ENCODE measurements at places on chromosomes 7 and 10. TPM values are rescaled to one million over a fixed set of nuclear protein-coding genes. Genes with fewer than 3 reads are reported as not detected.

GRCh38 chr7:80725181-80725611, 86.8 kb downstream of the CD36 start:
- no peak for DNase-seq

DNA sequence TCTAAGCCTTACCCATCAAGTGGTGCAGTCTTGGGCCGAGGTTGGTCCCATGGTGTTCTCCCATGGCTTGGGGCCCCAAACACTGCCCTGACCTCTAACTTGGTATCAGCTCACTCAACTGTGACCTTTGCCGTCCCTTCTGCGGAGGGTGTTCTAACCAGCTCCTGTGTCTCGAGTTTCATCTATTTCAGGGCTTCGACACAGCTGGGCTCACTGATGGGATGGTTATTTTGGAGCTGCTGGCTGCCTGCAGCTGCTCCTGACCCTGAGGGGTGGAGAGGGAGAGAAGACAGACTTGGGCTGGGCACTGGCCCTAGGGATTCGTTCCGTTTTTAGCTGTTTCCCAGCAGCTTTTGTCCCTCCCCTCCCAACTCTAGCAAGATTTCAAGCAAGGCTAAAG, 86.9 kb downstream of the NEURL1 start:
- DNase-seq: no peak

GRCh38 chr7:86301301-86301700, 342.4 kb upstream of the GRM3 start:
- no peak for DNase-seq

DNA sequence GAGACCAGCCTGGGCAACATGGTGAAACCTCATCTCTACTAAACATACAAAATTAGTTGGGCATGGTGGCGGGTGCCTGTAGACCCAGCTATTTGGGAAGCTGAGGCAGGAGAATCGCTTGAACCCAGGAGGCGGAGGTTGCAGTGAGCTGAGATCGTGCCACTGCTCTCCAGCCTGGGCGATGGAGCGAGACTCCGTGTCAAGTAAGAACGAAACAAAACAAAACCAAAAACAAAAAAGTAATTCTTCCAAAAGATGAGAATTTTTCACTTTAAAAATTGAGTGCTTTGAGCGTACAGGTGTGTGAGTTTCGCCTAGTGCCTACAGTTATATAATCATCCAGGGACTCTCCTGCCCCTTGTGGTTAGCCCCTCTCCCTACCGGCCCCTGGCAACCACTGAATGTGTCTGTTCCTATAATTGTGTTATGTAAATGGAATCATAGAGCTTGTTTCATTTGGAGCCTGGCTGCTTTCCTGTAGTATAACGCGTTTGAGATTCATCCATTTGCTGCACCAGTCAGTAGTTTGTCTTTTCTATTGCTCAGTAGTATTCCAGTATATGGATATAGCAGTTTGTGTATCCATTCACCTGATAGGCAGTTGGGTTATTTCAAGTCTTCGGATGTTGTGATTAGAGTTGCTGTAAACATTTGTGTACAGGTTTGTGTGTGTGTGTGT, 80.0 kb downstream of the RBM33 start:
- DNase-seq: no peak

Gene GRM3
- not detected for total RNA-seq

All from Right ventricle myocardium superior (tissue), 1 donor.